Activated CD4-positive, CD25-positive, alpha-beta regulatory T cell treated with anti-CD3 and anti-CD28 coated beads, Interleukin-2, amount 50 U/mL, for 72 hours (primary cell): ENCODE measurements at places on chromosomes 11 and 22.

GRCh38 chr11:123564221-123564620 is 90.2 kb downstream of the SCN3B start:
- DNase-seq = no peak

- DNase-seq = no peak
Observed at GRCh38 chr22:44276706-44277356, 35.9 kb downstream of the SHISAL1 start.

GRCh38 chr11:79117488-79117887 is 323.3 kb downstream of the TENM4 start:
- no peak for DNase-seq

DNA sequence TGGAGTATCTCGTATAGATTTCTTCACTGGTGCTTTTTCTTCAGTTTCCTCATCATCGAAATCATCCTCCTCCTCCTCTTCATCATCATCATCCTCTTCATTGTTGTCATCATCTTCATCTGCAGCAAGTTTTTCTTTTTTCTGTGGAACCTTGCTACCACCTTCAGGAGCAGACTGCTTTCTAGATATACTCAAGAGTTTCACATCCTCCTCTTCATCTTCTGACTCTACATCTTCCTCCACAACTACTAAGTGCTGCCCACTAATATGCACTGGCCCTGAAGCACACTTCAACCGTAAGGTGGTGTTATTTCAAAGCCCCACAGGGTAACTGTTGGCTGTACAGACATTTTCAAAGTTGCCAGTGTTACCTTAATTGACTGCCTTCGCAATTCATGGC is 17.1 kb downstream of the OR2AT4 start:
- DNase-seq = no peak

GRCh38 chr11:39165021-39165420 is 2294.4 kb downstream of the LRRC4C start:
- DNase-seq = no peak

DNA sequence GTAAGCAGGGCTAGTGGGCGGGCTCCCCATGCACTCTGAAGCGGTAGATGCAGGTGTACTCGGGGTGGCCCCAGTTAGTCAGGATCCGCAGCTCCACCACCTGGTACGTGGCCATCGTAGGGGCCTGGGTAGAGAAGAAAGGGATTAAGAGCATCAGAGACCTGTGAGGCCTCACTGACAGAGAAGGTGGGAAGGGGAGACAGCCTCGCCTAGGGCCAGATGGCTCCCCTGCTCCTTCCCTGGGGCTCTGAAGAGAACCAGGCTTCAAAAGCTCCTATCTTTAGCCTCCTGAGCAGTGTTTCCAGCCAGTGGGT is 19.6 kb downstream of the SUN2 start:
- DNase-seq = no peak

GRCh38 chr11:87501388-87501787 is 463.7 kb downstream of the TMEM135 start:
- DNase-seq = no peak

DNA sequence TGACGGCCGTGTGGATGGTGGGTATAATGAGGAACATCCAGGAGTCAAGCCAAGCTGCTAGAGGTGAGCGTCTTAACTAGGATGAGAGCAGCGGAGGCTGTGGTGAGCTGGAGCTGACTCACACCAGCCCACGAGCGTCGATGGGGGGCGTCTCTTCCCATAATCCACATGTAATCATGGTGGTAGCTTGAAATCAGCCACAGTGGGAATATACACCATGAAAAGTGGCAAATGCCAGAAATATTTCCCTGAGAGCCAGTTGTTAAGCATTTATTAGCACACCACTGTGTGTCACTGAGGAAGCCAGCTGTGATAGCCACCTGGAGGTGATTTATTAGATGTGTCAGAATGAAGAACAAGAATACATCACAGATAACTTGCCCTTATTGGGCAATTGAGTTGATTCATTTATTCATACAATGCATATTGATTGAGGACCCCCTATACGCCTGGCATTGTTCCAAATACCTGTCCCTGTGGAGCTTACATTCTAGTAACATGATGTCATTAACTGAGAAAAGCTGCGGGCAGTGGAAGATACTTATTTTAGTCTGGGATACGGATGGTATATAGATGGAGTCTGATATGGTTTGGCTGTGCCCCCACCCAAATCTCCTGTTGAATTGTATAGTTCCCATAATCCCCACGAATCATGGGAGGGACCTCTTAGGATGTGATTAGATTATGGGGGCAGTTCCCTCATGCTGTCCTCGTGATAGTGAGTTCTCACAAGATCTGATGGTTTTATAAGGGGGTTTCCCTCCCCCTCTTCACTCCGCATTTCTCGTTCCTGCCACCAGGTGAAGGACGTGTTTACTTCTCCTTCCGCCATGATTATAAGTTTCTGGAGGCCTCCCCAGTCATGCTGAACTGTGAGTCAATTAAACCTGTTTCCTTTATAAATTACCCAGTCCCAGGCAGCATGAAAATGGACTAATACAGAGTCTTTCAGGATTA is 473.4 kb downstream of the METTL15 start:
- DNase-seq = no peak

DNA sequence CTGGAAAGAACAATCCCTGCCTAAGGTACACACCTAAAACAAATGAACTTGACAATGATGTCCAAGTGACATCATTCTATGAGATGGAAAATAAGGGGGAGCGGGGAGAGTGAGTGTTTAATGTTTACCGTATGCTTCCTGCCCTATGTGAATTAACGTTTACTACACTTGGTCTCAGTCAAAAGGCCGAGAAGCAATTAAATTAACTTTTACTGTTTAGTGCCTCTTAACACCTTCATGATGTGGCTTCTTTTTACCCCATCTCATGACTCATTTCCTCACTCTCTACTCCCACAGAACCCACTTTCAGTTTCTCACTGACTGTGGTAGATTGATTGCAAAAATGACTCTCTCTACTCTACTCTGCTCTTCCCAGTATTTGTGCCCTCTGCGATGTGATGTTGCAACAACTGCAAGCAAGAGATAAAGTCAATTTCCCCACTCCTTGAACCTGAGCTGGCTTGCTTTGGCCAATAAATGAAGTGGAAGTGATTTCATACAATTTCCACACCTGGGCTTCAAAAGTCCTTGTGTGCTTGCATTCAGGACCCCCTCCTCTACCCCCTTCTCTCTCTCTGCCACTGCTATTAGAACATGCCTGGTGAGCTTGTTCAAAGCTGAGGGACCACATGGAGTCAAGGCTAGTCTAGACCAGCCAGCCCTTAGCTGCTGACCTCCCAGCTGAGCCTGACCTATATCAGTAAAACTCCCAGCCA is 11.6 kb upstream of the ALKBH3 start:
- no peak for DNase-seq

DNA sequence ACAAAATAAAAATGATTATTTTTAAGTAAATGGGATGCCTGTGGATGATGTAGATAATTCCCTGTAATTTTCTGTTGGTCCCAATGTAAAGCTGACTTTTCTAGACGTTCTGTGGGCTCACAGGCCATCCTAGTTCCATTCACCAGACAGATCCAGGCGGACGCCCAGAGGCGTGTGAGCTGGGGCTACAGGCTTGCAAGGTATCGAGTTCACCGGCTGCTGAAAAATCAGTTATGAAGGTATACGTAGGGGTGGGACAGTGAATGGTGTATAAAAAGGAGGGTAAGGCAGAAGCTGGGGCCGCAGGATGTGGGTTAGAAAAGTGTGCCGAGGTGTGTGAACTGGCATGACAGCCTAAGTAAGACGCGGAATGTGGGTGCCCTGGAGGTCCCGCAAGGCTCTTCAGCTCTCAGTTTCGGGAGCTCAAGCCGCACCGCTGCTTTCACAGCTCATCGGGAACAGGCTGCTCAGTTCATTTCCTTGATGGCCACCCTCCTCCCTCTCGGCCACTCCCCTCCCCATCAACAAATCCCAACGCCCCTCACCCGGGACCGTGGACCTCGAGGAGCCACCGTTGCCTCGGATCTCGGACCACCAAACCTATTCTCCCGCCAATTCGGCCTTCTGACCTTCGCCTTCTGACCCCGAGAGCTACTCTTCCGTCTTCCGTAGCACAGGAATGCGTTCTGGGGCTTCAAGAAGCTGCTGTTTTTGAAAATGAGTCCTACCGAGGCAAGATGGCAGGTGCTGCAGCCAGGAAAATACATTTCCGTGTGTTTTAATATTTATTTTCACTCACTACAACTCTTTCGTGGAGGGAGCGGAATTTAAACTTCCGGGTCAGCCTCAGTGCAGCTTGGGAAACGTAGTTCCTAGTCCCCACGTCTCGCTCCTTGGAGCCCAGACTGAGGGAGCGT is at the start of gene XNDC1N:
Gene XNDC1N, minus strand, starts transcription at position 775 of the 917 bp plus-strand sequence. CDS start 5,241 bp downstream, outside the sequence.
- DNase-seq = peak; percentile 63

GRCh38 chr11:2151500-2152257 is 9.3 kb downstream of the INS start:
- DNase-seq = peak; percentile 79
